Fibroblast of skin of abdomen (primary cell): ENCODE measurements at places on chromosomes 4 and X.
A peak's percentile ranks its signal among the peaks of the same experiment; 100 is the strongest.

DNA sequence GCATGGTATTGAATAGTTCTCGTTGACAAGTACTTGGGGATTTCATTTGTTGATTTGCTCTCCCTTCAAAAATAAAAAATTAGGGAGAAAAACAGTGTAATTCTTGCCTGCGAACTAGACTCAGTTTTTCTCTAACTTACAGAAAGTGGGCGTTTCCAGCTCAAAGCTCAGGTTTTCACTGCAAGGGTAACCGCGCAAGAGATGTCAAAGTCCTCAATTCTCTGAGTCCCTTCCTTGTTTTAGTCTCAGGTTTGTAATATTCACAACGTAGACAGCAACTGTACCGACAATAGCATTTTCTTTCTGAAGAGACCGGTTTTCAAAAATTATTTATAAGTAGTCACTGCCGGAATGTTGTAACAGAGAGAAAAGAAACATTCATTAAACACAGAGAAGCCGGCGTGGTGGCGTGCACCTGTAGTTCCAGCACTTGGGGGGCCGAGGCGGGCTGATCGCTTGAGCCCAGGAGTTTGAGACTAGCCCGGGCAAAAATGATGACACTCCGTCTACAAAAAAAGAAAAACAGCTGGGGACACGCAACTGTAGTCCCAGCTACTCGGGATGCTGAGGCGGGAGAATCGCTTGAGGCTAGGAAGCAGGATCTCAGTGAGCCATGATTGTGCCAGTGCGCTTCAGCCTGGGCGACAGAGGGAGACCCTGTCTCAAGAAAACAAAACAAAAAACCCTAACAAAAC, 774 bp downstream of the ZCCHC4 start:
- no peak for DNase-seq

- DNase-seq: no peak
Observed at GRCh38 chr4:174521800-174522182, 497 bp downstream of the HPGD start.

DNA sequence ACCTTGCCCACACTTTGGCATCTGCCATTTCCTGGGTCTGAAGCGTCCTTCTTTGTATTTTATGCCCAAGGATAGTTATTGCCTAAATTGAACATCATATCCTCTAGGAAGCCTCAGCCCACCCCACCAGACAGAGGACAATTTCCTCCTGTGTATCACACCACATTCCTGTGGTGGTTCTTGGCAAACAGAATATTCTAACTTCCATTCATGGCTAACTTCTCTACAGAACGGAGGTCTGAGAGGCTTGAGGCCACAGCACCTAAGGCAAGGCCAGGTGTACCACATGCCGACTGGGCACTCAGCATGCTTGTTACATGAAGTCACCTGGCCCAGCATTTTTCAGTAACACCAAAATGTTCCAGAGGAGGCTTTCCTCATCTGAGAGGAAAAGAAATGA, 42.4 kb downstream of the CD99L2 start:
- no peak for DNase-seq

GRCh38 chr4:153466949-153467896, 1.1 kb downstream of the TMEM131L start:
- no peak for DNase-seq

GRCh38 chr4:166493924-166494345, 620.9 kb downstream of the TLL1 start:
- peak; percentile 60 for DNase-seq
